ENCODE measurements at places on chromosomes 5 and 9.

- no peak for DNase-seq
Observed at GRCh38 chr5:115028557-115028956, 141.2 kb downstream of the TRIM36 start.

GRCh38 chr9:88973281-88974045 is 17.8 kb upstream of the S1PR3 start:
- no peak for DNase-seq

DNA sequence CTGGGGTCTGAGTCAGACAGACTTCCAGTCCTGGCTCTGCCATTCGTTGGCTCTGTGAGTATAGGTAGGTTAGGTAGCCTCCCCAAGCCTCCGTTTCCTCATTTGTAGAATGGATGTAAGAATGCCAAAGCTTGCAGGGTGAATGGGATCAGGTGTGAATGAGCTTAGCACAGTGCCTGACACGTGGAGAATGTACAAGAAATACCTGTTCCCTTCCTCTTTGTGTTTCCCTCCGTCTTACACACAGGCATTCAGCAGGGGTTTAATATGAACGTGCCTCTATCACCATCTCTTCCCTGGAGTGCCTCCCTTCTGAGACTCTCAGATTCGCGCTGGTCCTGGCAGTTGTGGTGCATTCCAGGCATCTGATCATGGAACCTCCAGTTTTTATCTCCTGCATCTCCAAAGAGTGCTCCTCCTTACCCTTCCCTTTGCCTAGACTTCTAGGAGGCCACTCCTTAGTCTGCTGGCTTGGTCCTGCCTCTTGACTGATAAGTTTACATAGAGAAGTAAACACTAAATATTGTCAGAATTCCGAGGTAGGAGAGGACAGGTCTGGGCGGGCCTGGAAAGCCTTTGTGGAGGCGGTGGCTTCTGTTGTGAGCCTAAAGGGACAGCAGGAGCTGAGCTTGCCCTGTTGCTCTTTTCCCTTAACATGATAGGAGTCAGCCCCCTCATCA is 199.4 kb downstream of the AOPEP start:
- DNase-seq, result no peak

DNA sequence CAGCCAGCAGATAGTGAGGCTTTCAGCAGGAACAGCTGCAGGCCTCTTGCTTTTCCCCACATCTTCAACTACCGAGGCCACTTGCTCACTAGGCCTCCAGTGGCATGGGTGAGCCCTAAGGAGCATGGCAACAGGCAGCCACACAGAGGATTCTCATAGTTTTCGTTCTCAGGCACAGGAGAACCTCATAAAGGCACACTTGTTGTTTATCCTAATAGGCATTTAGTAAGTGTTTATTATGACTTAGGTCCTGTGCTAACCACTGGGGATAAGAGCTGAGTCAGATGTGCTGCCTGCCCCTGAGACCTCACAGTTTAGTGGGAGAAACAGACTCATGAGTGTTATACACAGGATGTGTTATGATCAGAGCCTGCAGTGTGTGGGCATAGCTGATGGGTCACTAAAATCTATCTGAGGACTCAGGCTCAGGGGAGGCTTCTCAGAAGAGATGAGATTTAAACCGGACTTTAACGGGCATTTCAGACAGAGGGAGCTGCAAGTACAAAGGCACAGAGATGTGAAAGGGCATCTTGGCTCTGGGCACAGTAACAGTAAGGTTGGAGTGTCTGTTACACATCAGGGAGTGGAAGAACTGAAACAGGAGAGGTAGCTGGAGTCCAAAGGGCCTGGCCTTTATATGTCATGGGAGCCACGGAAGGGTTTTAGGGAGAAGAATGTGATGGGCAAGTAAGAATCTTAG is 21.0 kb upstream of the HEMGN start:
- DNase-seq, result no peak

- no peak for DNase-seq
Observed at GRCh38 chr9:124334568-124335319, 77.0 kb downstream of the NEK6 start.
